Activated naive CD4-positive, alpha-beta T cell treated with anti-CD3 and anti-CD28 coated beads for 36 hours (primary cell): ENCODE measurements at places on chromosomes 6 and 20. TPM values are rescaled to one million over a fixed set of nuclear protein-coding genes. Genes with fewer than 3 reads are reported as not detected.

The TGM3 gene
- not detected for total RNA-seq

The MYL9 gene
- total RNA-seq: not detected

The MYO6 gene
- total RNA-seq: 2.0 TPM

The ANKRD6 gene
- total RNA-seq: 1.5 TPM

The CDK19 gene
- 11.7 TPM for total RNA-seq

The TMEM74B gene
- total RNA-seq: 0.17 TPM

The THBD gene
- not detected for total RNA-seq

GRCh38 chr6:129749749-129750120, 39.8 kb upstream of the ARHGAP18 start:
- peak overlapping the region; percentile 93 for H3K27ac ChIP-seq
- DNase-seq: peak; percentile 28
- no peaks in the 10 kb centered on the region for H3K36me3 ChIP-seq
- H3K27me3 ChIP-seq: no peaks in the 10 kb centered on the region
- peaks cover 55% of the 10 kb centered on the region for H3K4me1 ChIP-seq
- peak overlapping the region; percentile 46 for H3K4me3 ChIP-seq

DNA sequence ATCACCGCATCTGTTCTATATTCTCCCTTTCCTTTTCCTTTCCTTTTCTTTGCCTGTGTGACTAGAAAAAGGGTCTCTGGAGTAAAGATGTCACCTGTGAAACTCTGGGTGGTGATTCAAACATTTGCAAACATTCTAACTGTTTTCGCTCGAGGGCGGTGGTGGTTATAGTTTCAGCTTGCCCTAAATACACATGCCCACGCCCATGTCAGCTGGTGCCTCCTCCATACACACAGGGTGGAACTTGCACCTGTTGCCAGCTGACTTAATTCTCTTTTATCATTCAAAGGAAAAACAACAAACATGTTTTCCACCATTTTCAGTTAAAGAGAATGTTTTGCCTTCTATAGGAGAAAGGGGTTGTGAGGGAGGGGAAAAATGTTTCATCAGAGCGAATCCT, 381.9 kb upstream of the ARID1B start:
- no peaks in the 10 kb centered on the region for H3K36me3 ChIP-seq
- DNase-seq: peak; percentile 71
- H3K4me3 ChIP-seq: peak overlapping the region; percentile 28
- H3K27ac ChIP-seq: no peak overlapping the region

GRCh38 chr6:142374965-142375733, 73.3 kb downstream of the ADGRG6 start:
- H3K36me3 ChIP-seq: no peaks in the 10 kb centered on the region
- no peak overlapping the region for H3K27ac ChIP-seq
- DNase-seq: no peak
- no peak overlapping the region for H3K4me3 ChIP-seq

GRCh38 chr6:36874443-36875249, at the start of gene PPIL1:
Gene PPIL1 (minus strand): TSS chr6:36874803. CDS start chr6:36874772, 31 bp downstream.
- H3K4me1 ChIP-seq: peaks cover 39% of the 10 kb centered on the region
- peak within 1 kb of the TSS; percentile 98 for H3K27ac ChIP-seq
- H3K27me3 ChIP-seq: peaks cover 8% of the 10 kb centered on the region
- peak within 1 kb of the TSS; percentile 94 for H3K4me3 ChIP-seq
- peak; percentile 88 for DNase-seq
- peaks cover 26% of the 10 kb centered on the region for H3K36me3 ChIP-seq

- H3K36me3 ChIP-seq: no peaks in the 10 kb centered on the region
- no peak overlapping the region for H3K4me3 ChIP-seq
- DNase-seq: no peak
These were observed 142.3 kb downstream of the LY86 start for GRCh38 chr6:6730831-6731230.

DNA sequence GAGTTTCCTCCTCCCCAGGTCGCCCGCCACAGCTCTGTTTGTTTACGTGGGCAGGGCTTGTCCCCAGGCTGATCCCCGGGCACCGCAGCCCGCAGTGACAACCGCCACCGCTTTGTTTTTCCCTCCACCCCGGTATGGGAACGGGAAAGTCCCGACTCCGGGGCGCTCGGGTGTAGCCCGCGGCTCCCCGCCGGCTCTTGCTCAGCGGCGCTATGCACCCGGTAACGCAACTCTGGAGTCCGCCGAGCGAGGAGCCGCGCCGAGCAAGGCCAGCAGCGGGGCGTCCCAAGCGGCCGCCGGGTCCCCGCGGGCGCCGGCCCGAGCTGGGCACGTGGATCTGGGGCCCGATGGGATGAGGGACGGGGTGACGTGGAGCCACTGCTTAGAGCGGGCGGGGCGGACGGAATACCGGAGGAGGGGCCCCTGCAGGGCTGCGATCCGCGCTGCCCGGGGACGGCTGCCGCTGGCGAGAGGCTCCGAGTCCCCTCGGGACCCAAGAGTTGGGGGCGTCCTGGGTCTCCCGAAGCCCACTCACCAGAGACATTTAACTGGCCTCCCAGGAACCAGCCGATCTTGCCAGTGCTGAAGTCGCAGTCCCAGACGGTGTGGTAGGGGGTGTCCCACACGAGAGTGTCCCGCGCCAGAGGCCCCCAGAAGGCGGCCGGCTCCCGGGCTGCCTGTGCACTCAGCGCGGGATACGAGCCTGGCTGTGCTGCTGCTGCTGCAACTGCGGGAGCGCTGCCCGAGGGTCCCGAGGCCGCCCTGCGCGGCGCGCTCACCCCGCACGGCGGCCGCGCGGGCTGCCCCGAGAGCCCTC, 497 bp downstream of the ACSS1 start:
- H3K4me3 ChIP-seq: peak overlapping the region; percentile 71
- peak overlapping the region; percentile 72 for H3K27ac ChIP-seq
- no peaks in the 10 kb centered on the region for H3K36me3 ChIP-seq
- H3K4me1 ChIP-seq: peaks cover 45% of the 10 kb centered on the region
- no peaks in the 10 kb centered on the region for H3K27me3 ChIP-seq

DNA sequence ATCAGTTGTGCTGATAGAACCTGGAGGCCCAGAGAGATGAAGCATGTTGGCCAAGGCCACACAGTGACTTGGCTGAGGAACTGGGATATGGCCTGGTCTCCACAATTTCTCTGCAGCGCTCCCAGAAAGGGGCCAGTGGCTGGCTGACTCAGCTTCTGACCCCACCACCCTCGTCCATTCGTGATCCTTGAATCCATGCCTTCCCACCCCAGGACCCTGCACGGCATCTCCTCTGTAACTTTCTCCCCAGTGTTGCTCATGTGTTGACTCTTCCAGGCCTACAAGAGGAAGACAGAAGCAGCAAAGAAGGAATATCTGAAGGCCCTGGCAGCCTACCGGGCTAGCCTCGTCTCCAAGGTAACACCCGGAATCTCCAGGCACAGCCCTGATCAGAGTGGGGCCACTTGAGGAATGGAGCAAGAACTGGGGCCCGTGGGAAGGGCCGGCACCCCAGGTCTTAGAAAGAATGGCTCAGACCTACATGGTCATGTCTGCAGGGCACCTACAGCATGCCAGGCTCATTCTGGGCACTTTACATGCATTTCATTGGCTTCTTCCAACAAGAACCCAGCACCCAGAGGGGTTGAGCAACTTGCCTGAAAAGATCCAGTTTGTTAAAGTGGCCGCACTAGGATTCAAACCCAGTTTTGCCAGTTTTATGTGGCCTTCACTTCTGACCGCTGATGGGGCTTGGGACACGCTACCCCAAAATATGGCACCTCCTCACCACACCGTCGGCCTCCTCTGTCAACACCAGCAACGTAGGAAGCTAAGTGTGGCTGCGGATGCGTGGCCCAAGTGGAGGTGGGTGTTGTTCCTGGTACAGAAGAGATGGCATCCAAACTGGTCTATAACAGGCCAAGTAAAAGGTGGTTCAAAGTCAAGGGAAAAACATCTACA, 122.2 kb downstream of the JPH2 start:
- DNase-seq: no peak
- H3K4me1 ChIP-seq: peaks cover 33% of the 10 kb centered on the region
- no peak overlapping the region for H3K27ac ChIP-seq

DNA sequence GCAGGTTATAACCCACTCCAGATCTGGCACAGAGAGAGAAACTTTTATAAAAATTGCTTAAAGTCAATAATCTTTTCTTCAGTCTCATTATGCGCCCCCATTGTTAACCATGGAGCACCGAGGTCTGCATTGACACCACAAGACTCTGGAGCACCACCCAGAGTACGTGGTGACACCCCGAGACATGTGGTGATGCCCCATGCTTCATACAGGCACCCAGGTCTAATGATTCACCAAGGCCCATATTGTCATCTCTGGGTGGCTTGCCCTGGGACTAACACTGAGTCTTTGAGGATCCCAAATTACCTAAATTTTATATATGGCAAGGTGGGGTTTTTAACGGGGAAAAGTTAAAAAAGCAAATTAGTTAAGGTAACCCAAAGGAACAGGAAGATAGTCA, 31.1 kb downstream of the CD109 start:
- peak; percentile 26 for DNase-seq
- peaks cover 38% of the 10 kb centered on the region for H3K4me1 ChIP-seq

DNA sequence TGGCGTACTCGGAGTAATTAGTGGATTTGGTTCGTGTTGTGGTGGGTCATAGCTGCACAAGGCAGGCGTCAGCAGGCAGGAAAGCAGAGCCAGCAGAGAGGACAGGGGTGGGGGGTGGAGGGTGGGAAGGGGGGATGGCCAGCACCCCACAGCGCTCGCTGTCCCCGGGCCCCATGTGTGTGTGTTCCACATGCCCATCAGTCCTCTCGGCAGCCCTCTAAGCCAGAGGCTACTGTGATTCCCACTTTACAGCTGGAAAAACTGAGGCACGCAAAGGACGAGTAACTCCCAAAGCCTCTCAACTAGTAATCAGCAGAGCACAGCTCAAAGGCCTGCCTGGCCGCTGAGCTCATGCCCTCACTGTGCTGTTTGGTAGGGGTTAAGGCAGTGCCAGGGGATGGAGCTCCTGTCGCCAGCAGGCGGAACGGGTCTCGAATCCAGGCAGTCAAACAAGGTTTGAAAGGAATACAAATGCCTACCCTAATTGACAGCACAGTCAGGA, 175.2 kb downstream of the ZDHHC14 start:
- no peak overlapping the region for H3K4me3 ChIP-seq
- peaks cover 9% of the 10 kb centered on the region for H3K4me1 ChIP-seq
- no peak for DNase-seq
- H3K27ac ChIP-seq: no peak overlapping the region

- no peaks in the 10 kb centered on the region for H3K36me3 ChIP-seq
- H3K4me1 ChIP-seq: no peaks in the 10 kb centered on the region
- no peak overlapping the region for H3K27ac ChIP-seq
- H3K4me3 ChIP-seq: no peak overlapping the region
These were observed 359.8 kb downstream of the ZFAND3 start for GRCh38 chr6:38179300-38179699.
